NCI-H2171 (cell line): ENCODE measurements at places on chromosomes 1 and 21.
A peak's percentile ranks its signal among the peaks of the same experiment; 100 is the strongest.

DNA sequence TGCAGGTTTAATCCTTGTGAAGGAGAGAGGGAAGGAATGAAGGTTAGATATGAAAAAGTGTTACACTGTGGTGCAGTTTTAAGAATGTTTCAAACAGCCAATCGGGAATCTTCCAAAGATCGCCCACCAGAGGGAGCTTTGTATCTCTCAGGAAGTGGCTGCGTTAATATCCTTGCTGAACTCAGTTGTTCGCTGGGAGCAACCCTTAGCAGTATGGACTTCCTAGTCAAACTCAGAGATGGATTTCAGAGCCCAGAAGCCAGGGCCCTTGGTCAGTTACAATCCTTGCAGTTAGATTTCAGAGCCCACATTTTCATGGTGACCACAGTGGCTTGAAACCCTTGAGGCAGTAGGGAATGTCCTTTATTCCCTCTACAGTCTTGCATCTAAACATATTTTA, 136.2 kb downstream of the NTNG1 start:
- DNase-seq: peak; percentile 9

- no peak for DNase-seq
These were observed 124.4 kb upstream of the HOOK1 start for GRCh38 chr1:59690171-59690930.

DNA sequence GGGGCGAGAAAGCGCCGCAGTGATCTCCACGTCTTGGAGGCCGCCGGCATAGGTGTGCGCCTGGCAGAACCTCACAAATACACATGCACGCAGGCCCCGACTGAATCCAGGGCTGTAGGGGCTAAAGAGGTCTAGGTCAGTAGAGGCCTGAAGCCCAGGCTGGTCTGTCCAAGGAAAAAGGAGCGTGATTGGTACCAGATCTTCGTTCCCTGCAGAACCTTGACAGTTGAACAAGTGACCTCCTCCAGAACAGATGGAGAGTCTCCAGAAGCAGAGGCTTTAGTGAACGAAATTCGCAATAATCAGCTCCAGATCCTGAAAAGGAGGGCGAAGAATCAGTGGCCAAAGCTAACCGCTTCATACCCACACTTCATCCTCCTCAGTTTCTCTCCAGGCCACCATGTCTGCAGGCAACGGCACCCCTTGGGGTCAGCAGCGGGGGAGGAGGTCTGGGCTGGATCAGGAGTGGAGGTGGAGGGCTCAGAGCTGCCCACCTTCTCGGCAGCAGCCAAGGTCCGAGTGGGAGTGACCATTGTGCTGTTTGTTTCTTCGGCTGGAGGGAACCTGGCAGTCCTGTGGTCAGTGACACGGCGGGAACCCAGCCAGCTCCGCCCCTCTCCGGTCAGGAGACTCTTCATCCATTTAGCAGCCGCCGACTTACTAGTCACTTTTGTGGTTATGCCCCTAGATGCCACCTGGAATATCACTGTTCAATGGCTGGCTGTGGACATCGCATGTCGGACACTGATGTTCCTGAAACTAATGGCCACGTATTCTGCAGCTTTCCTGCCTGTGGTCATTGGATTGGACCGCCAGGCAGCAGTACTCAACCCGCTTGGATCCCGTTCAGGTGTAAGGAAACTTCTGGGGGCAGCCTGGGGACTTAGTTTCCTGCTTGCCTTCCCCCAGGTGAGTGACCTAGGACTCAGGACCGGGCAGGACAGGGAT, 749 bp upstream of the PEX11B start:
- no peak for DNase-seq

GRCh38 chr1:113557187-113557586, 166.9 kb downstream of the MAGI3 start:
- DNase-seq: no peak
